ENCODE measurements at places on chromosomes 4 and X. TPM values are rescaled to one million over a fixed set of nuclear protein-coding genes. Genes with fewer than 3 reads are reported as not detected.

The FAM9B gene
- not detected for total RNA-seq

DNA sequence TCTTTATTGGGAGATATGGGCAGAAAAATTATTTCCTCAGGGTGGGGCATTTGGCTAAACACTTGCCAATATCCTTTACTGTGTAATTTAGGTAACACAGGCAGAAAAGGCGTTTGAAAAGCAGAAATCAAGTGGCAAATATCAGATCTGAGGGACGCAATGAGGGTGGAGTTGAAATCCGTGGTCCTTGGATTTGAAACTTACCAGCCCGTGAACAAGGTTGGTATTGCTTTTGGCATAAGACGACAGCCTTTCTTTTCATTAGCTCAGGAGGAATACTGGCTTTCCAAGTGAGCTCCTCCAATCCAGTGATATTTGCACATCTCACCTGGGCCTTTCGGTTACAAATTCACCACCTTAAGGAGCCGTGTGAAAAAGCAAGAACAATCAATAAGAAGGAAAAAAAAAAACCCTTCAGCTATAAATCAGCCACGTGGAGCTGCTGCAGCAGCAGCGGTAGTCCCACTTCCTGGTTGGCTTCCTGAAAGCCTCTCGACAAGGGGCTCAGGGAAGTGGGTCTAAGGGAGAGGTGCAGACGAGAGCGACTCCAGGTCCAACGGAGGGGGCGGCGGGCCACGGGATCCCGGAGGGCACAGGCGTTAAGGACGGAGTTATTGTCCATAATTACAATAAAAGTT lies 734 bp upstream of the GALNT7 start:
- peak; percentile 49 for DNase-seq

GRCh38 chrX:57266275-57266674 lies 20.2 kb upstream of the FAAH2 start:
- no peak for DNase-seq

DNA sequence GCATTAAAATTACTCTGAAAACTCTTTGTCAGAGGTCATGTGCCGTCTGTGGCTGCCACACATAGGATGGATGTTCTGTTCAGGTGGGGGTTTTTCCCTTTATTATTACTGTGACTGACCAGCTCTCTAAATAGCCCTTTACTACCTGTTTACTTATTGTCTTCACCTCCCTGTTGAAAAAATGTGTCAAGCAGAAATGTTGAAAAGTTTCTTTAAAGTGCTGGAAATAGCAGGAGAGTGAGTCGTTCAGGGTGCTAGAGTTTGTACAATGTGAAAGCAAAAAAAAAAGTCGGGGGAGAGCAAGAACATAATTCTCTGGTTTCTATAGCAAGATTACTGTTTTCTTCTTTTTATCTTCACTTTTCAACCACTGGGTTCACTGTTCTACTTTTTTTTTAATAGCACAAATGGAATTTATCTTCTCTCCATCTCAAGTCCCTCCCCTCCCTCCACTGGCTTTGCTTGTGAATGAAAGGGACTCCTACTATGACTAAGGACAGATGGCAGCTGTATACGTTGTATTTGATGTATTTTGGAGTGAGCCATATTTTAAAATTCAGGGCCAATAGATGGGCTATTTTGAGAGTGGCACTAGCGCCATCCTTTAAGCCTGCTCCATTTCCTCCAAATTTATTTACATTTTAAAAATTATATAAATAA lies 33.3 kb downstream of the ARX start:
- no peak for DNase-seq

GRCh38 chrX:40945361-40945713 lies 139.9 kb upstream of the USP9X start:
- DNase-seq: peak; percentile 78

GRCh38 chr4:101724093-101724492 lies 66.4 kb upstream of the BANK1 start:
- no peak for DNase-seq

DNA sequence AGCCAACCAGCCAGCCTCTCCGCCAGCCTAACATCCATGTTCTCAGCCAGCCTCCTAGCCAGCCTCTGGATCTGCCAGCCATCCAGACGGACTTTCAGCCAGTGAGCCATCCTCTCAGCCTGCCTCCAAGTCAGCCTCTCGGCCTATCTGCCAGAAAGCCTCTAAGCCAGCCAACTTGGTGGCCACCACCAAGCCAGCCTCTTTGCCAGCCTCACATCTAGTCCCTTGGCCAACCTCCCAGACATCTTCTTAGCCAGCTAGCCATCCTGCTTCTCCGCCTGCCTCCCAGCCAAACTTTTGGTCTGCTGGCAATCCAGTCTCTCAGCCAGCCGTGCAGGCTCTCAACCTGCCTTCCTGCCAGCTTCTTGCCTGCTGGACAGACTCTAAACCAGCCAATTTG lies 16.4 kb upstream of the ARAP2 start:
- no peak for DNase-seq

The IL9R gene
- 0.13 TPM for total RNA-seq

DNA sequence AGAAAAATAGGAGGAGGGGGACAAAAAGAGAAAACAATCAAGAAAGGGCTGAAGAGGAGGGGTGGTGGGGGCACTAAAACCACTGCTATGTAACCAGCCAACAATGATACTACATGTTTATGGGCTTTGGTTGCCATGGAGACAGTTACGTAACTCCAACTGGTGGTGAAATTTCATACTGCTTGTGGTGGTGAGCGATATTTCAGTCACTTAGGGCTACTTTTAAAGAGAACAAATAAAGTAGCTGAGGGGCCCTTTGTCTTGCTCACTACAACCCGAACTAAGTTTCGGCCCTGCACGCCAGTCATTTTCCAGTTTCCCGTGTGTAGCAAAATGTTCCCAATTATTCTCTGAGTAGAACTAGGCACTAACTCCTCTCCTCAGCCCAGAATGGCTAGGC lies 275.2 kb upstream of the EDA2R start:
- DNase-seq: peak; percentile 26

DNA sequence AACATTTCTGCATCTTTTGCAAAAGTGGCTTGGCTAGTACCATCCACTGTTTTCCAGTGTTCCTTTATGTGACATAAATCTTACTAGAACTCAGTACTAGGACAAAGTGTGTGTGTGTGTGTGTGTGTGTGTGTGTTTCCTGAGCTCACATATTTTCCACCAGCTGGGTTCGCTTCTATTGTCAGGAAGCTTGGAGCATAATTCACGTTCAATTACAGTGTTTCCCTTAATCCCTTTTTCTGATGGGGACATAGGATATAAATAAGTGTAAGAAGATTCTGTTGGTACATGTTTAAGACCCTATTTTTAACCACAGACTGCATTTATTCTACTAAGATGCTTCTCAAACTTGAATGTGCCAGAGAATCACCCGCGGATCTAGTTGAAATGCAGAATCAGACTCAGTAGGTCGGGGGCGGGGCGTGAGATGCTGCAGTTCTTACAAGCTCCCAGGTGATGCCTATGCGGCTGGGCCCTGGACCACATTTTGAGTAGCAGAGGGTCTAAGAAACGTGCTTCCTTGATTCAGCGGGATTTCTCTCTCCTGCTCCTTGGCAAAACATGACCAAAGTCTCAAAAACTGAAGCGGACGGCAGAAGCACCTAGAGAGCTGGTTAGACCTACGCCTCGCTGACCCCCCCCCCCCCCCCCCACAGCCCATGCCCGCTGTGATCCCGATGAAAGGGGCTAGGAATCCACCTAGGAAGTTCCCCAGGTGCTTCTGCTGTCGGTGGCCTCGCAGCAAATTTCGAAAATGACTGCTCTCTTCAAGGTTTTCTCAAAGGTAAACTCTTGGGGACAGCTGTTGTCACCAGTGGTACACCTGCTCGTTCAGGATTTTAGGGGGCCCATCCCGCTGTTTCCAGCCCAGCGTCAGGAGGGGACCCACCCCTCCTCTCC lies 797 bp downstream of the CD99L2 start:
- DNase-seq: no peak
